ENCODE measurements at places on chromosomes 12 and 14.

DNA sequence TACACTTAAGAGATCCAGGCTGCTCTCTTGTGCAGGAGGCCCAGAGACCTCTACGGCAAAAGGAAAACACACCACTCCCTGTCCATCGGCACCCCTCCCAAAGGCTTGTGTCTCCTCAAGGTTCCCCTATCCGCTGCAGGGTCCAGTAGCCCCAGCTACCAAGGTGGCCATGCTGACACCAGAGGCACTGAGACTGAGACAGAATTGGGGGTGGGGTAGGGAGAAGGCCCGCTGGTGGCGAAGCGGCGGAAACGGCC is 590 bp downstream of the DDIT3 start:
- DNase-seq, result no peak

DNA sequence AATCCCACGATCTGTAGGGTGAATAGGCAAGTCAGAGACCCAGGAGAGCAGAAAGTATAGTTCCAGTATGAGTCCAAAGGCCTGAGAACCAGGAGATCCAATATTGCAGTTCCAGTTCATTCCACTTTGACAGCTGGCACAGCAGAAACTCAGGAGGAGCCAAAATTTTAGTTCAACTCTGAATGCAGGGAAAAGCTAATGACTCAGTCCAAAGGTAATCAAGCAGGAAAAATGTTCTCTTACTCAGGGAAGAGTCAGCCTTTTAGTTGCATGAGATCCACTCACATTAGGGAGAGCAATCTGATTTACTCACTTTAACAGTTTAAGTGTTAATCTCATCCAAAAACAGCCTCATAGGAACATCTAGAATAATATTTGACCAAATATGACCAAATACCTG is 130.2 kb upstream of the LRFN5 start:
- DNase-seq, result no peak

DNA sequence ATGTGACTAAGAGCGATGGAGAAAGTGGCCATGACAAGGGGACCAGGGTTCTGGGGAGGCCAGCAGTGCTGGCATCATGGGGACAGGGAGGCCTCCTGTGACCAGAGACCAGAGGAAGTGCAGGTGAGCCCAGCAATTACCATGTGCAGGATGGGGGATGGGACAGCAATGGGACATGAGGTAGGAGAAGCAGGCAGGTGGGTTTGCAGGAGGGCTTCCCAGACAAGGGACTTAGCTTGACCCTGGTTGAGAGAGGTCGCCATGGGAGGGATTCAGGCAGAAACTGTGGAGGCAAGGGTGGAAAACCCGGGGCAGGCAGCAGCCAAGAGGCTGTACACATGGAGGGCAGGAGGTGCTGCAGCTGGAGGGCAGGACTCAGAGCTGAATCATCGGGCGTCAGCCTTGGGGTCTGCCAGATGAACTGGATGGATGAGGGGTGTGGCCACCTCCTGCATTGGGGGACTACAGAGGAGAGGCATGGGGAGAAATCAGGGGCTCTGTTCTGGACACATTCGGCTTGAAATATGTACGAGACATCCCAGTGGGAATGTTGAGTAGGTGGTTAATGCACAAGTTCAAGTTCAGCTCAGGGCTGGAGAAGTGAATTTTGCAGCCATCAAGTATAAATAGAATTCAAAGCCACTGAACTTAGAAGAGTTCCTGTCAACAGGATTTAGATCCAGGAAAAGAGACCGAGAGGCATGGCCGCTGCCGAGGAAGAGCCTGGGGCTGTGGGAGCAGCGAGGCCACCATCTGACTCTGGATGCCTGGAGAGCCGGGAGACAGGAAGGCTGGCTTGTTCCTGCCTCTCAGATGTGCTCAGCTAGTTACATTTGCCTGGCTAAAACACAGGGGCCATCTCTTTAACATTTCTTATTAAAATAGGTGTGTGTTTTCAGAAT is 36.6 kb downstream of the SFSWAP start:
- no peak for DNase-seq

GRCh38 chr14:33754261-33754660 is 196.6 kb downstream of the EGLN3 start:
- DNase-seq, result no peak

DNA sequence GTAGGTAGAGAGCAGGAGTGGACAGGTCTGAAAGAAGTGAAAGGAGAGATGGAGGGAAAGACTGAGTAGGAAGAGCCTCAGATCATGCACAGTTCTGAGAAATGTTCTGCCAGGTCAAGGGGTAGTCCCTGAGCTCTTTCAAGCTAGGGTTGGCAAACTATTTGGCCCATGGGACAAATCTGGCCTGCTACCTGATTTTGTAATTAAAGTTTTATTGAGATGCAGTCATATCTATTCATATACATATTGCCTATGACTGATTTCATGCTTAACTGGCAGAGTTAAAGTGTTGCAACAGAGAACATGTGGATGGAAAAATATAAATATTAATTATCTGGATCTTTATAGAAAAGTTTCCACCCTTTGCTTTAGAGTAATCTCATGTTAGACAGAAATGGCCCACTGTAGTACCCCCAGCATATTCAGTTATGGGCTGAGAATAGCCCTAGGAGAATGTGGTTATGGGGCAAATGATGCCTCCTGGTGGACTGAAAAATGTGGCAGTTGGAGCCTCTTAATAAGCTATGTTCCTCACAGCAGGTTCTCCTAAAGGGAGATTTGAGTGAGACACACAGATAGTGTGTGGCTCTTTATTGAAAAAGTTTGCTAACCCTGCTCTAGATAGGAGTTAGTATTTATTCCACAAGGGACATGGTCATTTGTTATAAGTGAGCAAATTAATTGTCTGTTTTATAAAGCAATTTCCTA is 476.9 kb downstream of the LRIG3 start:
- DNase-seq, result no peak

DNA sequence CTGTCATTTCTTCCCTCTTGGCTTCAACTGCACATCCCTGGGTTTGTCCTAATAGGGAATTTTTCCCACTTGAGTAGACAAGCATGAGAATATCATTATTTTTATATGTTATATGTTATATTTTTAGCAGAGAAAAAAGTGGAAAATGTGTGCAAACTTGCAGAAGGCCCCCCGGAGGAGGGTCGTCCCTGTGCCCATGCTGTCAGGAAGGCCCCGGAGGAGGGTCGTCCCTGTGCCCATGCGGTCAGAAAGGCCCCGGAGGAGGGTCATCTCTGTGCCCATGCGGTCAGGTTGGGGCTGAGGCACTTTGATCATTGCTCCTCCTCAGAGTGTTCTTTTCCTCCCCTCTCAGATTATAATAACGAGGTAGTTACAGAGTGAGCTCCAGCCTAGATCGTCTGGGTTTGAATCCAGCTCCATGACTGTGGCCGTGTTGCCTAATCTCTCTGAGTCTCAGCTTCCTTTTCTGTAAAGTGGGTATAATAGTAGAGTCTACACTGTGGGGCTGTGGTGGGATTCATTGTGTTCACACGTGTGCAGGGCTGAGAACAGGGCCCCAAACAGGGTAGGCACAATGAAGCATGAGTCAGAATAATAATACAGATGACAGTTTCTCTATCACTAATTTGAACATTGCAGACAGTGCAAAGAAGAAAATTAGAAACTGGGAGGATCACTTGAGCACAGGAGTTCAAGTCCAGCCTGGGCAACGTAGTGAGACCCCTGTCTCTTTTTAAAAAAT is 33.4 kb downstream of the ELK3 start:
- DNase-seq, result no peak

DNA sequence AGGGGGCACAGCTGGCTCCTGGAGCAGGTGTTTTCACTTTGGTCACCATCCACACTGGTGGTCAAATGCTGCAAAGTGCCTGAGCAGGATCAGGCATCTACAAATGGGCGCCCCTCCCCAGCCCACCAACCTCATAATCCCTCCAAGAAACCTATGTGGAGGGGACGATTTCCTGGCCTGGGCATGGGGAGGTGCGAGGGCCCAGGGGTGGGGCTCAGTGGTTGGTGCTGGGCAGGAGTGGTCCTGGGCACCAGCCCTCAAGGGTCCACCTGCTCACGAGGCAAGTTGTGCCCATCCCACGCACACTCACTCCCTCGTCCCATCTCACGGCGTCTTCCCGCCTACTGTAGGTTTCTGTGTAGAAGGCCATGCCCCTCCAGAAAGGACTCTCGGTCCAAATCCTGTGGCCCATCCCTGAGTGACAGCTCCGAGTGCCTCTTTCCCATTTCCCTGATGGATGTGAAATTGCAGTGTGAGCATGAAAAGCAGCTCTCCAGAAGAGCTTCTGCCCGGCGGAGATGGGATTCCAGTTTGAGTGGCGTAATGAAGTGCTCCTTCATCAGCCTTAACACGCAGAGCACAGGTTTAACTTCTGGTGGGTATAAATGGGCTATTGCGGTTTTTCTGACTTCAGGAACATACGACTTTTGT is 36.9 kb downstream of the SLC15A4 start:
- DNase-seq, result no peak

DNA sequence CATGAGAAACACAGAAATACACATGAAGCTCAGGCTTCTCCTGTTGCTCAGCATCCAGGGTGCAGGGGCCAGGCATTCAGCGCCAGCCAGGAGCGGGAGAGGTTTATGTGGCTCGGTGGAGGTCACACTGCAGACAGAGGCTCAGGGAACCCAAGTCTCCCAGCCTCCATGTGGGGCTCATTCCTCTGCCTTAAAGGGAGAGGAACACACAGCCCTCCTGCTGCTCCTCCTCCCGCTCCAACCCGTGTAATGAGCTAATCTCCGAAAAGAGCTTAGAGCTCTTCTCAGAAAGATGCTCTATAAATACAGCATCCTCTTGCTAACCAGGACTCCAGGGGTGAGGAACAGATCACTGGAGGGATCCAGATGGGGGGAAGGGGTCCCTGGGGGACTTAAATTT is 28.2 kb downstream of the FGF6 start:
- no peak for DNase-seq

- no peak for DNase-seq
These were observed 145.3 kb downstream of the SSPN start for GRCh38 chr12:26340649-26341048.

GRCh38 chr14:35855876-35856481 is 29.8 kb downstream of the BRMS1L start:
- DNase-seq, result no peak

DNA sequence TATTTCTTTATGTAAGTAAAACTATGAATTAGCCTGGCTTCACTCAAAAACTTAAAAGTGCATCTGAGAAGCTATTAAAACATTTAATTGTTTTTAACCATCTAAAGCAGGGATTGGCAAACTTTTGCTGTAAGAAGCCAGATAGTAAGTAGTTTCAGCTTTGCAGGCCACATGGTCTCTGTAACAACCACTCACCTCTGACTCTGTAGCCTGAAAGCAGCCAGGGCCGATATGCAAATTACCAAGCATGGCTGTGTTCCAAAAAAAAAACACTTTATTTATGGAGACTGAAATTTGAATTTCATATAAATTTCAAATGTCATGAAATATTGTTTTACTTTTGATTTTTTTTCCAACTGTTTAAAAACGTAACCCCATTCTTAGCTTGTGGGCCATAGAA is 95.3 kb downstream of the CIT start:
- no peak for DNase-seq

- DNase-seq, result no peak
These were observed 1.7 kb downstream of the HAL start for GRCh38 chr12:95994476-95994875.

- no peak for DNase-seq
These were observed 11.5 kb downstream of the ZFP36L1 start for GRCh38 chr14:68781161-68782021.

DNA sequence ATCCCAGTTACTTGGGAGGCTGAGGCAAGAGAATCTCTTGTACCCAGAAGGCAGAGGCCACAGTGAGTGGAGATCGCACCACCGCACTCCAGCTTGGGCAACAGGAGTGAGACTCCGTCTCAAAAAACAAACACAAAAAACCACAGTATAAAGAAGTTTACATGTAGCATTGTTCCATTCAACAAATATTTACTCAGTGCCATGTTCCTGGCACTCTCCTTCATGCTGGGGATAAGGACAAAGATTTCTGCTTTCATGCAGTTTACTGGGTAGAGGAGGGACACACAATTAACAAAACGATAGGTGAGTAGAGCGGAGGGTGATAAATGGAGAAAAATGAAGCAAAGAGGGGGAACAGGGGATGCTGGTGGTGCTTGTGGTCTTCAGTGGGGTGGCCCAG is 68.2 kb upstream of the OVCH1 start:
- DNase-seq, result no peak

GRCh38 chr14:56798447-56799342 is 11.6 kb downstream of the OTX2 start:
- DNase-seq, result no peak

DNA sequence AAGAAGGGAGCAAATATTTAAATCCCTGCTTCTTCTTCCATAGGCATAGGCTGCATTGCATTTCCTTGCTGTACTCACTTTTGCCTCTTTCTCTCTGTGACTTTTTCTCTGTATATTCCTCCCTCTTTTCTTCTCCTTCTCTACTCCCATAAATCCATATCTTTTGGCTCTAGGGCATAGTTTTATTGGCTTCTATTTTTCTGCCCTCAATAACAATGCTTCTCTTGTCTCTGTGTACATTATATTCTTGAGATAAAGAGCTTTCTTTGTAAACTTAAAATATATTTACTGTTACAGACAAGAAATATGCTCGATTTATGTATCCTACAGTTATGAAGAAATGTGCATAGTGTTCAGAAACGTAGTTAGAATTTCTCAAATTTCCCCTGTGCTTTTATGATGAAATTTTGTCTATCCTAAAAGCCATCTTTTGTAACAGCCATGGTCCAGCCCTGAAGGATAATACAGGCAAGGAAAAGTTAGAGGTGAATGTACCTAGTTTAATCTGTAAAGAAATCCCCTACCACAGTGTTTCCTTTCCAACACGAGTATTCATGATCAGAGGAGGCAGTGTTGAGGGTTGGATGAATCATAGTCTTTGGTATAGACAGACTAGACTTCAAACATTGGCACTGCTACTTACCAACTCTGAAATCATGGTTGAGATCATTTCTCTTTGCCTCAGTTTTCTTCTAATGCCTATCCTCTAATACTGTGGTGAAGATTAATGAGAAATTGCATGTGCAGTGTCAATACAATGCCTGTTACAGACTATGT is 173.3 kb upstream of the FAR2 start:
- no peak for DNase-seq

- DNase-seq, result no peak
These were observed 24.6 kb upstream of the ANKLE2 start for GRCh38 chr12:132786192-132786591.

DNA sequence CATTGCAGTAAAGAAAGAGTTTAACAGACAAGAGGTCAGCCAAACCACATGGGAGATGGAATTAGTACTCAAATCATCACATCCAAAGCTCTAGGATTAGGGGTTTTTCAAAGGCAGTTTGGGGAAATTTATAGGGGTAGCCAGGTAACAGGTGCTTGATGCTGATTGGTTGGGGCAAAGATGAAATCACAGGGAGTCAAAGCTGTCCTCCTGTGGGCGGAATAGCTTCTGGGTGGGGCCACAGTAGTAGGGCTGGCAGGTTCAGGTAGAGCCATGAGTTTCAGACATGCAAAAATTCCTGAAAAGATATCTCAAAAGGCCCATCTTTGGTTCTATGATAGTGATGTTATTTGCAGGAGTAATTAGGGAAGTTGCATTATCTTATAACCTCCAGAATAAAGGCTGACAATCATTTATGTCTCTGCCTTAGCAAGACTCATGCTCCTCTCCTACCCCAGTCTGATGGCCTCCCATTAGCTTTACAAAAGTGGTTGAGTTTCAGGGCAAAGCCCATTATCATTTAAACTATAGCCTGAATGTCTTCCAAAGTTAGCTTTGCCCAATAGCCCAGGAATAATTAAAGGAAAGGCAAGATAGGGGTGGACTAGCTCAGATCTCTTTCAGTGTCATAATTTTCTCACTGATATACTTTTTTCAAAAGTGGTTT is 42.1 kb upstream of the CNTN1 start:
- no peak for DNase-seq
